ENCODE measurements at places on chromosomes 7 and 10.

GRCh38 chr7:33534833-33535232, 370.5 kb upstream of the BMPER start:
- no peak for DNase-seq

GRCh38 chr10:122140941-122141623, 130.0 kb upstream of the BTBD16 start:
- no peak for DNase-seq

- no peak for DNase-seq
Measured at GRCh38 chr7:130615583-130615982, 53.0 kb downstream of the COPG2 start.

- DNase-seq, result no peak
Measured at GRCh38 chr10:24971374-24971773, 19.0 kb upstream of the PRTFDC1 start.

DNA sequence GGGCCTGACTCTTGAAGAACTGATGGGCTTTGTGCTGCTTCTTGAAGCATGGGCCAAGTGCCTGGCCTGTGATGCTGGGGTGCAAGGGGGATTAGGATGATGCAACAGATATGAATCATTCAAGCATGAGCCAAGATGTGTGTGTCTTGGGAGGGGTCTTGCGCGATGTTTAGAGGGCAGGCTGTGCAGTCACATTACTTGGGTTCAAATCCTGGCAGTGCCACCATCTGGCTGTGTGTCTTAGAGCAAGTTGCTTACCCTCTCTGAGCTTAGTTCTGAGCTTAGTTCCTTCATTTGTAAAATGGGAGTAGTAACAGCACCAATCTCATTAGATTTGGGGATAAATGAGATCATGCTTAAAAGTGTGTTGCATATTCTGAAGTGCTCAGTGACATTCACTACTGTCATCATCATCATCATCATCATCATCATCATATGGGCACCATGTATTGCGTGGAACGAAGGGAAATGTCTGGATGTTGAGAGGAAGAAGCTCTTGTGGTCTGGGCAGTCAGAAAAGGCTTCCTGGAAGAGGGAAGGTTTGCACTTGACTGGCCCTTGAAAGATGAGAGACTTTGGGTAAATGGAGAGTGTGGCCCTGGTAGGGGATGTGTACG, 9.3 kb downstream of the UNC5B start:
- DNase-seq, result no peak

GRCh38 chr7:34298492-34299013, 359.5 kb upstream of the NPSR1 start:
- no peak for DNase-seq

GRCh38 chr10:97548828-97549455, 23.6 kb upstream of the ANKRD2 start:
- DNase-seq, result no peak

- DNase-seq, result no peak
Measured at GRCh38 chr7:121288894-121289293, 39.9 kb upstream of the WNT16 start.

- DNase-seq, result no peak
Measured at GRCh38 chr7:37046531-37047079, 322.3 kb upstream of the AOAH start.

DNA sequence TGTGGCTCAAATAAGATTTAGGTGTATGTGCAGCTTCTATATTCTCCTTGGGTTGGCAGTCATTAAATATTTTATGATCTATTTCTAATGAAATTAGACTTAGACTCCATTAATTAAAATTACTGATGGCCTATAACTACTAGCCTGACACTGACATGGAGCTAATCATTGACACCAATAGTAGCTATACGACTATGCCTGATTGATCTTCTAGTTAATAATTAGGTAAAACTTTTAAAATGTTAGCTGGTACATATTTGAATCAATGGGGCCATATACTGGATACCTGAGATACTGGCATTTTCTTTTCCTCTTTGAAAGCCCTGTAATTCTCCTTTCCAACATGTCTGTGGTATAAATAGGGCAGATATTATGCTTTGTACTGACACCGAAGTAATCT, 14.4 kb downstream of the WEE2 start:
- no peak for DNase-seq

GRCh38 chr10:44197646-44198045, 187.3 kb downstream of the CXCL12 start:
- no peak for DNase-seq

- DNase-seq, result no peak
Measured at GRCh38 chr10:91587710-91588638, 44.9 kb downstream of the PPP1R3C start.

- DNase-seq, result no peak
Measured at GRCh38 chr7:92841192-92841591, 4.8 kb upstream of the CDK6 start.
